ENCODE measurements at places on chromosomes 13 and 19. TPM values are rescaled to one million over a fixed set of nuclear protein-coding genes. Genes with fewer than 3 reads are reported as not detected.

Gene MAST1
- 5.0 TPM for polyA plus RNA-seq

Gene ZNF536
- 4.6 TPM for polyA plus RNA-seq

Gene SLC6A16
- polyA plus RNA-seq = not detected

Gene LYPD3
- not detected for polyA plus RNA-seq

Gene GRIN3B
- not detected for polyA plus RNA-seq

Gene SLC15A1
- not detected for polyA plus RNA-seq

Gene LILRA2
- polyA plus RNA-seq = not detected

Gene HRC
- not detected for polyA plus RNA-seq

Gene KCNRG
- polyA plus RNA-seq = 0.24 TPM

Gene TMPRSS9
- polyA plus RNA-seq = not detected

Gene WDR88
- polyA plus RNA-seq = not detected

Gene DLL3
- polyA plus RNA-seq = 2.1 TPM

Gene OR7C1
- 0.09 TPM for polyA plus RNA-seq

Gene CFAP97D2
- polyA plus RNA-seq = not detected

Gene GADD45B
- polyA plus RNA-seq = 0.35 TPM

Gene PALM
- 0.99 TPM for polyA plus RNA-seq

Gene ELOF1
- polyA plus RNA-seq = 21.9 TPM

Gene MUC16
- 0.15 TPM for polyA plus RNA-seq

Gene ZNF443
- 3.9 TPM for polyA plus RNA-seq

Gene FOXO1
- 2.1 TPM for polyA plus RNA-seq

Gene CDKN2D
- 34.4 TPM for polyA plus RNA-seq

Gene TNNT1
- polyA plus RNA-seq = 98.2 TPM

Gene ZNF699
- polyA plus RNA-seq = 1.2 TPM

Gene SKA3
- 2.5 TPM for polyA plus RNA-seq

Gene RFXAP
- 14.3 TPM for polyA plus RNA-seq

Gene SOX1
- 2.4 TPM for polyA plus RNA-seq

Gene SBK2
- polyA plus RNA-seq = not detected

Gene NTF4
- not detected for polyA plus RNA-seq

Gene DCT
- polyA plus RNA-seq = 0.04 TPM

Gene ZFP82
- 19.0 TPM for polyA plus RNA-seq

Gene WBP4
- polyA plus RNA-seq = 44.3 TPM

Gene LRRC25
- not detected for polyA plus RNA-seq

Measured in Purkinje cell (primary cell).